ENCODE measurements at places on chromosomes 2 and 18. TPM values are rescaled to one million over a fixed set of nuclear protein-coding genes. Genes with fewer than 3 reads are reported as not detected.

The LHCGR gene
- total RNA-seq: not detected

The CFC1 gene
- not detected for total RNA-seq

The KCNG2 gene
- not detected for total RNA-seq

GRCh38 chr2:11697103-11697871, 27.3 kb upstream of the NTSR2 start:
- DNase-seq: peak; percentile 70

GRCh38 chr2:64410671-64411070, 43.3 kb upstream of the LGALSL start:
- DNase-seq: no peak

- no peak for DNase-seq
Observed at GRCh38 chr2:98573426-98573825, 34.9 kb downstream of the COA5 start.

The MGAT5 gene
- 32.5 TPM for total RNA-seq

DNA sequence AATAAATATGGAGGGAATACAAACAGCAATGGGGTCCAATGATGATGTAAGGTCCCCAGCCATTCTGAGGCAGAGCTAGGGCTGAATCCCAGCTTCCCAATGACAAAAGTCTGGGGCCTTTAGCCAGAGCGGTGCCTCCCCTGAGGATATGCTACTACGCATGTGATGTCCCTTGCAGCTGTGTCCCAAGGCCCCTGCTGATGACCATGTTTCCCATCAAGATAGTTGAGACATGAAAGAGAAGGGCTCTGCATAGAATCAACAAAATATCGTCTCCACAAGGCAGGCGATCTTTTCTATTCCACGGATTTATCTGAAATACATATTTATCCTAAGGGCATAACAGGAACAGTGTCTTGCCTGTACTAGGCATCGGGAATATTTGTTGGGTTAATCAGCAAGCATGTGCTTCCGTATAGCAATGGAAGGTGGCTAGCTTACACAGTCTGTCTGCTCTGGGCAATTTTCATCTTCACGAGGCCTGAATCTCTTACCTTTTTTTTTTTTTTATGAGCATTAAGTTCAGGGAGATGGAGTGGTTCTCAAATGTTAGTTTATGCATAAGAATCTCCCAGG, 284.6 kb downstream of the CNTNAP5 start:
- DNase-seq: no peak

DNA sequence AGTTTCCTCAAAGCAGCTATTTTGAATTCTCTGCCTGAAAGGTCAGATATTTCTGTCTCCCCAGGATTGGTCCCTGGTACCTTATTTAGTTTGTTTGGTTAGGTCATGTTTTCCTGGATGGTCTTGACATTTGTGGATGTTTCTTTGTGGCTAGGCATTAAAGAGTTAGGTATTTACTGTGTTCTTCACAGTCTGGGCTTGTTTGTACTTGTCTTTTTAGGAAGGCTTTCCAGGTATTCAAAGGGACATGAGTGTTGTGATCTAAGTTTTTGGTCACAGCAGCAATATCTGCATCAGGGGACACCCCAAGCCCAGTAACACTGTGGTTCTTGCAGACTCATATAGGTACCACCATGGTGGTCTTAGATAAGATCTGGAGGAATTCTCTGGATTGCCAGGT, 11.8 kb downstream of the MYO3B start:
- DNase-seq: no peak

The SLC9A4 gene
- 3.2 TPM for total RNA-seq

- no peak for DNase-seq
Observed at GRCh38 chr2:121502246-121502645, 28.4 kb upstream of the RNU4ATAC start.
